Upper lobe of left lung (tissue), 6 donors: ENCODE measurements at places on chromosomes 3 and 15. TPM values are rescaled to one million over a fixed set of nuclear protein-coding genes. Genes with fewer than 3 reads are reported as not detected.

DNA sequence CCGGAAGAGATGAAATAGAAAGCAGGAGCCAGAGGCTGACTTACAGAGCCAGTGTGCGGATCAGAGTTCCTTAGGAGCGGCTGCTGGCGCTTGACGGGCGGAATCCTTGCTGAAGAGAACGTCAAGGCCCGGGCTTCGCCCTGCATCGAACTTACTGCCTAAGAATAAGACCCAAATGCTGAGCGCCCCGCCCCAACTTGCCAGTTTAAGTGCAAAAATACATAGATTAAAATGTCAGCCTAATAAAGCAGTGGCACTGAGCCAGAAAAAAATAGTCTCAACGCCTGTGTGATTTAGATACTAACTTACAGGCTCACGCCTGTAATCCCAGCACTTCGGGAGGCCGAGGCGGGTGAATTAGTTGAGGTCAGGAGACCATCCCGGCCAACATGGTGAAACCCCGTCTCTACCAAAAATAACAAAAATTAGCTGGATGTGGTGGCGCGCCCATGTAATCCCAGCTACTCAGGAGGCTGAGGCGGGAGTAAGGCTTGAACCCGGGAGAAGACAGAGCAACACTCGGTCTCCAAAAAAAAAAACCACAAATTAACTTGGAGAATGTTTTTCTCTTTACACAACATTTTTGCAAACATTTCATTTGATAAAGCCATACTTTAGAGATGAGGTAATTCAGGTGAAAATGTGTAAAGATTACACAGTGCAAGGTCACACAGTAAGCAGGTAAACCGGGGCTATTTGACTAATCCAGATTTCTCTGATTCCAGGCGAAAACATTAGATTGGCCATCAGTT is 1.2 kb upstream of the UBP1 start:
- H3K4me1 ChIP-seq, result peaks cover 36% of the 10 kb centered on the region
- no peaks in the 10 kb centered on the region for H3K27me3 ChIP-seq
- H3K36me3 ChIP-seq, result no peaks in the 10 kb centered on the region
- peak overlapping the region; percentile 99 for H3K27ac ChIP-seq
- peak overlapping the region; percentile 86 for H3K4me3 ChIP-seq

DNA sequence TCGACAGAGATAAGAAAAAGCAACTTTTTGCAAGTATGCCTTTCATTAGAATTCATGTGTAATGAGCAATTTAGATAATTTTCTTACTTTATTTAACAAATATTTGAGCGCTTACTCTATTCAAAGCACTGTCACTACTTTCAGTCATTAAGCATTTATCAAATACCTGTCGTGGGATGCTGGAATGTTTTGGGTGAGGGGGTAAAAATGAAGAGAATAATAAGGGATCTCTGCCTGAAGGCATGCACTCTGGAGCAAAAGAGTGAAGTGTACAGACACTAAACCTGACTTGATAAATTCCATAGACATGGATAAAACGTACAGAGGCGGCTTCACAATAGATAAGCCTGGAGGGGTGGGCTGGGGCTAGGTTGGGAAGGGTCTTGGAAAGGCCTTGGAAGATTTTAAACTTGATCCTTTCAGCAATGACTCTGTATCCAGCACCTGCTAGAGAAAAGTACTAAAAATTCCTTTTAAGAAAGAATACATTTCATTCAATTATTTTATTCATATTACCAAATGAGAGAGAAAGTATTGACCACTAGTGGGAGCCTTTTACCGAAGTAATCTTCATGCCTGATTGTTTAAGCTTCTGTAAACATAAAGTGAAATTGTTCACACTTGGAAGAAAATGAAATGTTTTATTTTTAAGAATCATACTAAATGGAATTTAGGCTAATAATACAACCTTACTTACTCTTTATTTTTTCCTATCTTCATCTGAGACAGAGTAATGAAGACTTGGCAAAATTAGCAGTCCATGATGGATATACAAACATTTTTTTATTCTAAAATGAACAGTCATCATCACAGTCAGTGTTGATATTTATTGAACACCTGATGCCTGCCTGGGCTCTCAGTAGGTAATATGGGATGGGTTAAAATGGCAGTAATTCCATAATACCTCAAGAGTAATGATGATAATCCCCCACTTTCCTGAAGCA is 113.2 kb downstream of the PPP2R3A start:
- H3K4me3 ChIP-seq, result no peak overlapping the region
- no peaks in the 10 kb centered on the region for H3K36me3 ChIP-seq
- DNase-seq, result no peak

DNA sequence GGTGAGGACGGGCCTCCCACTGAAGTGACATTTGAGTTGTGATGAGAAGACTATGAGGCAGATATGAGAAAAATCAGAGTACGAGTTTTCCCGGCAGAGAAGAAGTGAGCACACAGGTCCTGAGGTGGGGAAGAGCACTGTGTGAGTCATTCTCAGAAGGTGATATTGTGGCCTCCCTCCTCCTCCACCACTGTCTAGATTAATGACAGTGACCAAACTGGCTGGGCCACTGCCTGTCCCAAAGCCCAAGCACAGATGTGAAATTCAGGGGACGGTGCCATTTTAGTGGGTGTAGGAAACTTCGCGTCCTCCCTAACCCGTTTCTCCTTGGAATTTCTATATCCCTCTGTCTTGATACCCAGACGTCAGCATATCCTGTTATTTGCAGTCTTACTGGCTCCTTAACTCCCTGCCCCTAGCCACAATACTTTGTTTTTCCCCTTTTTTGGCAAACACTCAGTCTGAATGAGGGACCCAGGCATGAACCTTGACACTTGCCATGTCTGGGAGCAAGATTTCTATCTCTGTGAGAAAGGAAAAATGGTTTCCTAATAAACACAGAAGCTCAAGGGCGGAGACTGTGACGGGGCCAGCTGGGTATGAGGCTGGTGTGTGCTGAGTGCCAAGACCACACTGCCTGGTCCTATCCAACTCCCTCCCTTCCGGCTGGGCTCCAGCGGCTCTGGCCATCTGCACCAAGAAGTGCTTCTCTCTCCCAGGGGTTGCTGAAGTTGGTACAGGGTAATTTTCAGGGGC is 15.2 kb downstream of the PRICKLE2 start:
- H3K4me3 ChIP-seq, result no peak overlapping the region
- H3K27me3 ChIP-seq, result no peaks in the 10 kb centered on the region
- peak overlapping the region; percentile 77 for H3K27ac ChIP-seq
- H3K36me3 ChIP-seq, result no peaks in the 10 kb centered on the region
- DNase-seq, result peak; percentile 17

GRCh38 chr15:71152542-71152941 is 37.3 kb downstream of the THSD4 start:
- no peak overlapping the region for H3K4me3 ChIP-seq
- no peak for DNase-seq
- H3K36me3 ChIP-seq, result no peaks in the 10 kb centered on the region
- H3K4me1 ChIP-seq, result no peaks in the 10 kb centered on the region
- H3K27me3 ChIP-seq, result no peaks in the 10 kb centered on the region
- no peak overlapping the region for H3K27ac ChIP-seq

PML gene
- 63.1 TPM for total RNA-seq

SERPINI1 gene
- total RNA-seq, result 3.8 TPM
